ENCODE measurements at places on chromosomes 16 and 17.
A peak's percentile ranks its signal among the peaks of the same experiment; 100 is the strongest.

DNA sequence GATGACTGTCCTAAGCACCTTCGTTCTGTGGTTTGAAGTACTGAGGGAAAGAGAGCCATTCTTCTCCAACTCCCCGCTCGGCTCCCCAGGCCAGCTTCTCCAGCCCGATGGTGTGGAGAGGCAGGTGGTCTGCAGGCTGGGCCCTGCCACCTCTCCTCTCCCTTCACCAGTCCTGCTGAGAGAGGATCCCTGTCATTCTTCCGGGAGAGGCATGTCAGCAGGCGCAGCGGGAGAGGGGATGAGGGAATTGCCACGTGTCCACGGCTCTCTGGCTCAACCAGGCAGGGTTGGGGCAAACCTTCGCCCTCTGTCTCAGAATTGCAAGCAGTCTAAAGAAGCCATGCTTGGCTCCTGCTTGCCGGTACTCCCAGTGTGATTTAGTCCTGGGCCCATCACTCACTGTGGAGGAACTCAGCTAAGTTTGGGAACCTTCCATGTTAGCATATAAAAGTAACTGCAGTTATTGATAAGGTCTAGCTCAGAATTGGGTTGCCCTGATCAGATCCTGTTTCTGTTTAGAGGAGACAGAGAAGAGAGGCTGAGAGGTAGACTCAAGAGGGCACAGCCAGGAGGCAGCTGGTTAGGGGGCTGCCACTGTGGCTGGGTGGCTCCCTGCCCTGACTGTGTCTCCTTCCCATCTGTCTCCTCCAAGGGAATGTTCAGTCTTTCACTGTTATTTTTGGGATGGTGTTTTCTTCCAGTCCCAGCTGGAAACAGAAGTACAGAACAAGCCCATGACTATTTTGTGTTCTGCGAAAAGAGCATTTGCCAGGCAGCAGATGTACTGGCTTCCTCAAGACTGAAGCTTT, 17.4 kb downstream of the HS3ST3B1 start:
- DNase-seq = no peak

- no peak for DNase-seq
Observed at GRCh38 chr17:31738996-31739699, 119.9 kb downstream of the COPRS start.

- no peak for DNase-seq
Observed at GRCh38 chr16:90046971-90047713, 27.9 kb upstream of the DBNDD1 start.

GRCh38 chr16:57911743-57912142, 59.2 kb downstream of the CNGB1 start:
- no peak for DNase-seq

DNA sequence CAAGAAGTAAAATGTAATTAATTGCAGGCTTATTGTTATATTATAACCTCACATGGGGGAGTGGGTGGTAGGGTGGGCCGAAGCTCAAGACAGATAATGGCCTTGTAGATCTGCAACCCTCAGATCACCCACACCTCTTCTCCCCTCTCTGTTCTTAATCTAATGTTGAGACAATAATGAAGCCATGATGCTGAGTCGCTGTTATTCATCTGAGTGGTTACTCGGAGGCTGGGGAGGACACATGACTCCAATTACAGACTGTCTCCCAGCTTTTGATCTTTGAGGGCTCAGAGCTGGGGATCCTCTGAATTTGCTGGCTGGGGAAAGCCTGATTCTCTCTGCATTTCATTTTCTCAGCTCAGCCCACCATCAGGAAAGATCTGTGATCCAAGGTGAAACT, 275.3 kb downstream of the SHISA9 start:
- DNase-seq = no peak

GRCh38 chr16:81923296-81923695, 88.0 kb downstream of the SDR42E1 start:
- DNase-seq = no peak

DNA sequence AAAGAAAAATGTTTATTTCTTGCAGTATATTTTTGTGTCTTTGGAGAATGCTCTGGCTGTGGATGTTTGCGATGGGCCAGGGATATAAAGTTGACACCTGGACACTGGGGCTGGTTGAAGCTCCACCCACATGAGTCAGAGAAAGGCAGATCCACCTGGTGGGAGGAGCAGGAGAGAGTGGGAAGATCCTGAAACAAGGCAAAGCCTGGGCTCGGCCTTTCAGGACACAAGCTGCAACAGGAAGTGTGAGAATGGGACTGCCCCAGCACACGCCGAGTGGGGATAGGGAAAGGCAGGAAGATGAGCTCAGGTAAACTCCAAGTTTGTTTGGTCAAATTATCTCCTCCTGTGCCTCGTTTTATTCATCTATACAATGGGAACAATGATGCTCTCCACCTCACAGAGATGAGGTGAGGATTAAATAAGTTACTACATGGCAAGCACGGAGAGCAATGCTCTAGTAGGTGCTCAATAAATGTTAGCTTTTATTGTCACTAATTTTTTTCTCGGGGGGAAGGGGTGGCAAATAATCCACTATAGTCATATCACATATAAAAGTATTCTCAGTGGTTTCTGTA, 21.4 kb upstream of the PITPNM3 start:
- DNase-seq = no peak

- no peak for DNase-seq
Observed at GRCh38 chr16:84209989-84210388, 19.0 kb downstream of the ADAD2 start.

GRCh38 chr16:66369055-66369592, 2.6 kb downstream of the CDH5 start:
- DNase-seq = no peak

DNA sequence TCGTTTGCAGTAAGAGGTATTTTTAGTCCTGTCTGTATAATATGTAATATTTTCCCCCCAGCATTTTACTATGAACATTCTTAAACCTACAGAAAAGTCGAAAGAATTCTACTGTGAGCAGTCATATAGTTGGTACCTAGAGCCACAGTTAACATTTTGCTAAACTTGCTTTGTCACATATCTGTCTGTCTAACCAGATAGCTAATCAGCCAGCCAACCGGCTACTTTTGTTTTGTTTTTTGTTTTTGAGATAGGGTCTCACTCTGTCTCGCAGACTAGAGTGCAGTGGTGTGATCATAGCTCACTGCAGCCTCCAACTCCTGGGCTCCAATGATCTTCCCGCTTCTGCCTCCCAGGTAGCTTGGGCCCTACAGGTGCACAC, 73.3 kb downstream of the ABCC1 start:
- DNase-seq = no peak

DNA sequence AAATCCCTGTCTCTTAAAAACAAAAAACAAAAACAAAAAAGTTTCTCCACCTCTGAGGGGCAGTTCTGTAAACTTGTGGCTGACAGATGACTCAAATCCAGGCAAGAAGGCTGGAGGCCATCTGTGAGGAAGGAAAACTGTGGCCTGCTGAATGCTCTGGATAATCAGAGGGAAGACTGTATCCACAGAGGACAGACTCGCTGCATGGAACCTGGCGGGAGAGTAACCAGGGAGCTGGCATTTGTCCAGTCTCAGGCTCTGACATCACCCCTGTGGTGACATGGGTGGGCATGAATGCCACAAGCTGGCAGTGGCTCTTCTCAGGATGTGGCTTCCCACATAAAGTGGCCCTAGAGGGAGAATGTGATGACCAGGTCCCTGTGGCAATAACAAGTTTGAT, 2.8 kb upstream of the KSR1 start:
- DNase-seq = no peak

DNA sequence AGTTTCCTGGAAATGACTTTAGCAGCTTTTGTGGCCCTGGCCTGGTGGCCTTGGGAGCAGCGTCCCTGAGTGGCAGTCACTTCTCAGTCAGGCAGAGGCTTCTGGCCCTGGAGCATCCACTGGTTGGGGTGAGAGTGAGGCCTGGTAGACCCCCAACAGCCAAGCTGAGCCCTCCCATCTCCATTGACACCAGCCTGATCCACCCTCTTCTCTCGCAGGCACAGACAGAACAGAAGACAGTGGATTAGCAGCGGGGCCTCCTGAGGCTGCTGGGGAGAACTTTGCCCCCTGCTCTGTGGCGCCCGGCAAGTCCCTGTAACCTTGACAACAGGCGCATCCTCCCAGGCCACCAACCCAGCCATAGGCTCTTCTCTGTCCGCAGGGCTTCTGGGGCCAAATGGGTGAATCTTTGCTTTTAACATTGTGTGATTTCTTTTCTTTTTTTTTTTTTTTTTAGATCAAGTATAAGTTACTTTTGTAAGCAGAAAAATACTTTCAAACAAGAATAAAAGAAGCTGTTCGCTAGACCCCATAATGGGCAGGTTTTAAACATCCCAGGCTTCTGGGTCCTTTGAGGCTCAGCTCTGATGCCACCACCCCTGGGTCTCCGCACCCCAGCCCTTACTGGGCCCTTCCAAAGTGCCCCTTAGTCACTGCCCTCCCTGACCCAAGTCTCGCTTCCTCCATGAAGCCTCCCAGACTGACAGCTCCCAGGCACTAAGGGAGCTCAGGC, 12.7 kb upstream of the FLYWCH1 start:
- no peak for DNase-seq

DNA sequence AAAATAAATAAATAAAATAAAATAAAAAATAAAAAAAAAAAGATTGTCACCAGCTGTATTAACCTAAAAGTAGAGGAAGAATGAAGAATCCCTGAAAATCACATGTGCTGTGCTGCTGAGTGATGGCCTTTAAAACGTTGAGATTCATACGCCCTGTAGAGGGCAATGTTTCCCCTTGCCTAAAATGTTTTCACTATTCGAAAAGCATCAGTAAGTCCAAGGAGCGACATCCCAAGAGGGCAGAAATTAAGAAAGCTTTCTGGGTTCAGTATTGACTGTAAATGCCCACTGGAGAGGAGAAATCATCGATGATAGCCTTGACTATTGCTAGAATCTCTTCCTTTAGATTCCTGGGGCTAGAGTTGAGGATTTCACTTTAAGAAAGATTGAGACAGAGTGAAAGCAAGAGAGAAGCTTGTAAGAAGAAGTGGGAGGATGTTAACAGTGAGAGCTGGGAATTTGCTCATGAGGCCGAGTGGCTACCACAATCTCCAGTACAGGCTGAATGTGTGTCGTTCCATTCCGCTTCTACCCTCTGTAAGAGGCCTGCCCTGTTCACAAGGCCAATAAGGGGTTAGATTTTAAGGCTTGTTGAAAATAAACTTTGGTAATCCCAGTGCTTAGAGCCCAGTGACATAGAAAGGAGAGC, 170.8 kb upstream of the FAM20A start:
- no peak for DNase-seq

DNA sequence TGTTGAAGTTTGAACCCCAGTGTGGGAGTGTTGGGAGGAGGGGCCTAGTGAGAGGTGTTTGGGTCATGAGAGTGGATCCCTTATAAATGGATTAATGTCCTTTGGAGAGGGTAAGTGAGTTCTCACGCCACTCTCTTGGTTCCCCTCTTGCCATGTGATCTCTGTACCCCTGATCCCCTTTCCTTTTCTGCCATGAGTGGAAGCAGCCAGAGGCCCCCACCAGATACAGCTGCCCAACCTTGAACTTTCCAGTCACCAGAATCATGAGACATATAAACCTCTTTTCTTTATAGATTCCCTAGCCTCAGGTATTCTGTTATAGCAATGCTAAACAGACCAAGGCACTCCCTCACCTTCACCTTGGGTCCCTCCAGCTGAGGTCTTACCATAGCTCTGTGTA, 7.4 kb downstream of the SLC6A2 start:
- no peak for DNase-seq

DNA sequence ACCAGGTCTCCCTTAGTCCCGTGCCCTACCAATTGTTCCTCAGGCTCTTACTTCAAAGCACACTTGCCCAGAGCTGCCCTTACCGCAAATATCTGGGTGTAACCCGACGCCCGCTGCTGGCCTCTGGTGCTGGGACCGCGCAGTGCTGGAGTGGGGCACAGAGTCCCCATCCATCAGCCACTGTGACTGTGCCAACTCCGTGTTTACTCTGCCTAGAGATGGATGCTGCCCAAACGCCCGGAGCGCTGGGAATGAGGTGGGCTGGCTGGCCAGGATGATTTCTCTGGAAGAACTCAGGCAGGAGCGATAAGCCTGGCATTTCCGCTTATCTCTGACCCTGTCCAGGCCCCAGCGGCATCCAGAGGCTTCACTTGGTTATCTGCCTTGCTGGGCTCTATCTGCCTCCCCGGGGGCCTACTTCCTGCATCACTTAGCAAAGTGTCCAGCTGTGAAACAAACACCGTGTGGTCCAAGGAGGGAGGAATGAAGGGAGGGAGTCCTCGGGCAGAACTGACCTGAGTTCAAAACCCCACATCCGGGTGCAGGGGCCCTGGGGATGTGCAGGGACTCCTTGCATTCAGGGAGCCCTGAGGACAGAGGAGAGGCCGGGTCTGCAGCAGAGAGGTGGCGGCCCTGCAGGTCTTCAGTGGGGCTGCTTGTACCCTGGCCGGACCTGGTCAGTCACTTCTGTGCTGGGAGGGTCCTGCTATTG, 9.4 kb upstream of the MYLK3 start:
- no peak for DNase-seq

DNA sequence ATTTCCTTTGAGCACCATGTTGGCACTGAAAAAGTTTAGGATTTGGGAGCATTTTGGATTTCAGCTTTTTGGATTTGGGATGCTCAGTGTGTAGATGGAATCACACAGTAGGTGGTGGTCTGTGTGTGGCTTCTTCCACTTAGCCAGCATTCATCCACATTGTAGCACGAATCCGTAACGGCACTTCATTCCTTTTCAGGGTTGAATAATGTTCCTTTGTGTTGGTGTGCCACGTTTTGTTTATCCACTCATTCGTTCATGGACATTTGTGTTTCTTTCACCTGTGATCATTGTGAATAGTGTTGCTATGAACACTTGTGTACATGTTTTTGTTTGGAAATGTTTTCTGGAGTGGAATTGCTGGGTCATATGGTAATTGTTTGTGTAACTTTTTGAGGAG, 85.1 kb downstream of the RAP1GAP2 start:
- DNase-seq = no peak

GRCh38 chr17:15944759-15945526, at the start of gene ADORA2B:
Gene ADORA2B (plus strand): TSS chr17:15945130. CDS start chr17:15945249, 119 bp downstream.
- DNase-seq = peak; percentile 26

All from activated CD4-positive, alpha-beta T cell treated with anti-CD3 and anti-CD28 coated beads for 4 hours (primary cell).